Effector memory CD8-positive, alpha-beta T cell (primary cell): ENCODE measurements at places on chromosomes 5 and 9.

DNA sequence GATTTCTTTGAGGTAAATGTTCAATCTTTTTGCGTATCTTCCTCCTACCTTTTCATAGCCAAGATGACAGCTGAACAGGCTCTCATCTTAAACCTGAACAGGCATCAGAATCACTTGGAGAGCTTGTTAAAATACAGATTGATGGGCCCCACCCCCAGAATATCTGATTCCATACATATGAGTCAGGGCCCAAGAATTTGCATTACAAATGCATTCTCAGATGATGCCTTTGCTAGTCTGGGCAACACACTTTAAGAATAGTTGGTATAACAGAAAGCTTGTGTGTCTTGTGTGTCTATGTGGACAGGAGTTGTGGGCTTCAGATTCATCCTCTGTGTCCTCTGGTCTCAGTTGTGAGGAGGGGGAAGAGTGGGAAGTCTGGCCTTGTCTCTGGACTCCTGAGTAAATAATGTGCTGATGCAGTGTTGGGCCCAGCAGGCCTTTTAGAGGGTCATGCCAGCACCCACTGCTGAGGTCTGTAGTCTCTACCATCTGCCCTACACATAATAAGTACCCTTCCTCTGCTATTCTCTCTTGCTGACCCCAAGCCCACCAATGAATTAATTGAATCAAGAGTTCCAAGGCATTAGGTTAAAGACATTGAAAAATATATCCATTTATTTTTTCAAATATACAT is 43.1 kb downstream of the PTCD2 start:
- no peak for DNase-seq

GRCh38 chr5:17333755-17334154 is 116.3 kb downstream of the BASP1 start:
- no peak for DNase-seq

DNA sequence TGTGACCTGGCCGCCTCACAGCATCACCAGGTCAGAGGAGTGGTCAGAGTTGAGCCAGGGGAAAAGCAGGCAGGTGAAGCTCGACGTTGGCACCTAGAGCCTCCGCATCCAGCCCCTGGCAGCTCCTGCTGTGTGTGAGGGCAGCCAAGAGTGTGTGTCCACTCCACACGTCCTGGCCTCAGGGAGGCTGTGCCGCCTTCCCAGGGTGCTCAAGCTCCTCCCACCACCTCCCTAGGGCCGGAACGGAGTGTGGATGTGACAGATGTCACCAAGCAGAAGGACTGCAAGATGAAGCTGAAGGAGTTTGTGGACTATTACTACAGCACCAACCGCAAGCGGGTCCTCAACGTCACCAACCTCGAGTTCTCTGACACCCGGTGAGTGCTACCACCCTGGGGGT is 72.5 kb downstream of the PHF2 start:
- no peak for DNase-seq

- DNase-seq: no peak
Observed at GRCh38 chr5:74640954-74641734, 616 bp upstream of the ENC1 start.

DNA sequence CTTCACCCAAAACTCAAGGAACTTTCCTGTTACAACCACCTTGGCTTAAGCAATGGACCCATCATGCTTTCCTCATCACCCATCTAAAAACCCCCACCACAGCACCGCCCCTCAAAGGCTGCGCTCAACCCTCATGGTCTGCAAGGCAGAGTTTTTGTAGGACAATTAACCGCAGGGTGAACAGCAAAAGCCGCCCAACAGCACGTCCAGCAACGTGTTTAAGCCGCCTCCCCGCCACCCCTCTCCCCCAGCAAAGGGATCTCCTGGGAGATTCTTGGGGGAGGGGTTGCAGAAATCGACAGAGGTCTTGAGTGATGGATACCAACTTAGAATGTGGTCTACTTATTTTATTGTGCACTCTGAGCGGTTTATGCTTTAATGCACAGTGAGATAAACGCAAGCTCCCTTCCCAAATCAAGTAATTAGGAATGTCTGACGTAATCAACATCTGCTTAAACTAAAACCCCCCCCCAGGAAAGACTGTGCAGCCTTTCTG is 1.9 kb downstream of the ROR2 start:
- no peak for DNase-seq

GRCh38 chr5:67702008-67702407 is 505.4 kb upstream of the CD180 start:
- no peak for DNase-seq

DNA sequence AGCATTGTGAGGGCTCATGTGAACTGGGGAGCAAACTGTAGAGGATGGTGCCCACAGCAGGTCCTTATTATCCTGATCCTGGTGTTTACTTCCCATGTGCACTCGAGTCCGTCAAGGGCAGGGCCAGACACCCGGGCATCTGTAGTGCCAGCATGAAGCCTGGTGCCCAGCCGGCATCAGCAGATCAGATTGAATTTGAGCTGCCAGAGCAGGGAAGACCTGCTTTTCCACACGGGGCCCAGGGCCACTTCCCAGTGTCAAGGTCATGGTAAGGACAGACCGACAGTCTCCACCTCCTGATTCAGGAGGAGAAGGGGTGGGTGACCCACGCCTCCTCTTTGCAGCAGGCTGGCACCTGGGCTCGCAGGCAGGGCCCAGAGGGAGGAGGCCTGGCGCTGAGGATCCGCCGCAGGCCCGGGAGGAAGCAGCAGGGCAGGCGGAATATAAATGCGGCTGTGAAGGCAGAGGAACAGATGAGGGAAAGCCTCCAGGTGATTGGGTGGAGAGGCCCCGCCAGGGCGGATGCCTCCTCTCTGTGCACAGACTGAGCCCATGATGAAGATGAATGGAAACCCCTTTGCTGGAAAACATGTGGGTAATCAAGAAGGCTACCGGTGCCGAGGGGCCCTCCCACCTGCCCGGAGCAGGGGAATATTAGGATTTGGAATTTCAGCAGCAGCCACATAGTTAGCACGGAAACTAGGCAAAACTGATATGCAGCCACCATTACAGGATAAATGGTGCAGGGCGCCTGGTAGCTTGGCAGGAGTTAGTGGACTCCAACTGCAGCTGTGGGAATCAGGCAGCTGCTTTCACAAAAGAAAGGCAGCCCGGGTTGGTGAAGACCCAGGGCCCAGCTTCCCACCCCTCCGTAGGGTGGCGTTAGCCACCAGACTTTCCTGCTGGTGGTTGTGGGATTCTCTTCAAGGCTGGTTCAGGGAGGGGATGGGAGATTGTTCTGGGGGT is 114.9 kb downstream of the GAPVD1 start:
- DNase-seq: no peak

DNA sequence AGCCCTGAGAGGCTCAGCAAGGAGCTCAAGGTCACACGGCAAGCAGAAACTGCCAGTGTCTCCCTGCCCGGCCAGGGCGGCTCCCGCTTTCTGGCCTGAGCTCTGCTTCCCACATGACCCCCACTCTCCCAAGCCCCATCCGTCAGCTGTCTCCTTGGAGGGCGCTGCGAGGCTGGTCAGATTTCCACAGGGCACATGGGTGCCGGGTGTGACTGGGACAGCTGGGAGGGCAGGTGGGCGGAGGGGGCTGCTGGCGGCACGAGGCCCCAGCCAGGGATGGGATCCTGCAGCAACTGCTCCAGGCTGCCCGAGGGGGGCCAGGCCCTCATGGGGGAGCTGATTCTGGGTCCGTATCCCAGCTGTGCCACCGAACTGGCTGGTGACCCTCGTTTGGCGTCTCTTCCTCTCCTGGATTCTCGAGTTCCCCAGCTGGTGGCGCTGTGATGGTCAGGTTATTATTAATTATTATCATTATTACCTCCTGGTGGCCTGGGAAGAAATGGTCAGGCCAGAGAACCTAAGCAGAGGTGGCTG is 12.9 kb upstream of the WDR38 start:
- DNase-seq: no peak

DNA sequence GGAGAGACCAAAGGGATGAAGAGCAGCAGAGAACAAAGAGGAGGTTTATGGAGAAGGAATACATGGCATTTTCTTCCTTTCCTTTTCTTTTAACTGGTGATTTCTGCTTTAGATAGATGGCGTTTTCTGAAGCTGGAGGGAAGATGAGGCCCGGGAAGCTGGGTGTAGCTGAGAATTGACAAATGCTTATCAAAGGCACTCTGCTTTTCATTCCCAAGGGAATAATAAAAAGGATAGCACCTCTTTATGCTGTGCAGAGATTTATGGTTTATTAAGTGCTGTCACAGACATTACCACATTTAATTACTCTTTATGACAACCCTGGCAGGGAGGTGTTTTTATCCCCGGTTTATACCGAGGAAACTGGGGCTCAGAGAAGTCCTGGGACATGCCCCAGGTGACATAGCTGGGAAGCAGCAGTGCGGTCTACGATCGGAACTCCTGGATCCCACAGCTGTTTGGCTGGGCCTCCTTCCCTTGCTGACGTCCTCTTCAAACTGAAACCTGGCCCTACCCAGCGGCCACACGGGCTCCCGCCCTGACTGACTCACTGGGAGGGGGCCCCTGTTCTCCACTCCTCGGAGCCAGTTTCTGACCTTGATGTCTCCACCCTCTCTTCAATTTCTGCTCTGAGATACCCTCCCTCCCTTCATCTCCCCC is 8.2 kb upstream of the EPB41L4B start:
- DNase-seq: no peak

GRCh38 chr5:155250596-155250995 is 237.0 kb downstream of the KIF4B start:
- DNase-seq: no peak

DNA sequence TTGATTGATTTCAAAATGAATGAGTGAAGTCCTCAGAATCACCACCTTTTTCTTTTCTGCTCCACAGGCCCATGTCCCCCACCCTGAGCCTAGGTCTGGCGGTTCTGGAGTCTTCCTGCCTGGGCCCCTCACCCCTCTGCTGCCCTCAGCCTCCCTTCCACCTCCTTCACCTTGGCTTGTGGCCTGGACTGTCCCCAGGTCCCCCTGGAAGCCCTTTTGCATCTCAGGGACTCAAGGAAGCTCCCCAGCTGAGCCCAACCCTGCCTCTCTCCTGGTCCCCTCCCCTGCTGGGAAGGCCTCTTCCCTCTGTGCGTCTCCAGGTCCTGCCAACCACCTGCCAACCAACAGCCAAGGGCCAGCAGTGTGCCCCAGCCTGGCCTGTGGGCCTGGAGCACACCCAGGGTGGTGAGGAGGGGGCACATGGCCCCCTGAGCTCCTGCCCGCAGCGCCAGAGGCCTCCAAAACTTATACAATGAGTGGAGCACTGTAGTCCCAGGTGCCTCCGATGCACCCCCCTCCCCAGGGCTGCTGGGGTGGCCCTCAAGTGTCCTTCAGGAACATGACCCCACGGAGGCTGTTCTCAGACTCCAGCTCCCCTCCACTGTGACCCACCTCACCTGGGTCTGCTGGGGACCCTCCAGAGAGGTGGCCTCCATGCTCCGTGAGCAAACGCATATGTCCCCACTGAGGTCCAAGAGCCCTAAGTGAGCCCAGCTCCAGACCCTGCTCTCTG is 20.3 kb downstream of the GLT6D1 start:
- no peak for DNase-seq

- DNase-seq: no peak
Observed at GRCh38 chr9:107621436-107621835, 131.9 kb upstream of the KLF4 start.

- no peak for DNase-seq
Observed at GRCh38 chr5:58085800-58086199, 374.1 kb downstream of the PLK2 start.

DNA sequence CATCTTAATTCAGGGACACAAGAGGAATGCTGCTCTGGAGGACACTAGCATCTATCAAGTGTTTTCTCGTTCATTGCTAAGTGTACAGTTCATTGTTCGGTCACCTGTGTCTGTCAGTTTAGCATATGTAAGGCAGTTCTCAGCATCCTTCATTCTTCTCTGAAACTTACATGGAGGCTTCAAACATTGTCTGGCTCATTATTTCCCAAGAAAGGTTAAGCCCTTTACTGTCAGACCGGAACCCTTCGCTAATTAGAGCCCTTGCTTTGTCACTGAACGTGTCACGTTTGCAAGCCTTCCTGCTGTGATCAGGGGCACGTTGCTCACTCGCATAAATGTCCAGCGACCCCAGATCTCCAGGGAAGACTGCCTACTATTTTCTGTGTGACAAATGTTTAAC is 62.3 kb upstream of the RIOK2 start:
- DNase-seq: no peak

GRCh38 chr9:14627513-14627912 is 65.7 kb downstream of the ZDHHC21 start:
- DNase-seq: no peak

- no peak for DNase-seq
Observed at GRCh38 chr9:16928179-16928945, 57.9 kb upstream of the BNC2 start.

DNA sequence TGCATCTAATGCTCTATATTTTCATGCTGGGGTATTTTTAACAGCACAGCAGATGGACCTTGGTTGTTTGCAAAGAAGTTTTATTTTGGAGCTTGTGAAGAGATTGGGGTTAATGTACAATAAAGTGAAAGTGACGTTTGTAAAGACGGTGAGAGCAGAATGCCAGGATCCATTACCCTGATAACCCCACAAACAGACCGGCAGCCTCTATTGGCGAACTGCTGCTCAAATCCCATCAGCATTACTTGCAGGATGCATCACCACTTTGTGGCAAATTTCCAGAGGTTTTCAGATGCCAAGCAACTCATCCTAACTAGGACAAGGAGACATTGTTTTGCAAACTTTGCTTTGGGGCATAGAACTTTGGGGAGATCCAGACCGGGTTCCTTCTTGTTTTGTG is 383.3 kb upstream of the ZNF462 start:
- DNase-seq: no peak

GRCh38 chr9:15182730-15183129 is 124.3 kb downstream of the TTC39B start:
- DNase-seq: no peak

DNA sequence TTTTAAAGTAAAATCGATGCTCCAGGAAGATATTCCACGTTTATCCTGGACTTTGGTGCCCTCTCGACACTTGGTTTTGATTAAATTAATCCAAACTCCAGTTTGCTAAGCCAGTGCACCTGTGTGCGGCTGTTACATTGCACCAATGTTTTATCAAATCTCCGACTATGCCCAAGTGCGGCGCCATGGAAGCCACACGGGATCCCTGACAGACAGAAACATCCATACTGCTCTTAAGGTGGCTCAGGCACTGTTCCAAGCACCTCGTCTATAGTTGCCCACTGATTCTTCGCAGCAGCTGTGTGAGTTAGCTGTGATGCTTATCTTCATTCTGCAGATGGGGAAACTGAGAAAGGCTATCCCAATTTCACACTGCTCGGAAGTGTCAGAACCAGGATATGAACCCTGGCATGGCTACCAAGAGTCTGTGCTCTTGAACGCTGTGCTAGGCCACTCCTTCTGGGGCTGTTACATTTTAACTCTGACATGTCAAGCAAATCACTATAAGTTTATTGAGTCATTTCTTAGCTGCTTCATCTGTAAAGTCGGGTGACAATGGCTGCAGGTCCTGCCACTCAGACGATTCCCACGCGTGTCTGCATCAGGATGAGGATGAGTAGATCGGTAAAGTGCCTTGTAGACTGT is 113.0 kb downstream of the ADAMTS2 start:
- no peak for DNase-seq

DNA sequence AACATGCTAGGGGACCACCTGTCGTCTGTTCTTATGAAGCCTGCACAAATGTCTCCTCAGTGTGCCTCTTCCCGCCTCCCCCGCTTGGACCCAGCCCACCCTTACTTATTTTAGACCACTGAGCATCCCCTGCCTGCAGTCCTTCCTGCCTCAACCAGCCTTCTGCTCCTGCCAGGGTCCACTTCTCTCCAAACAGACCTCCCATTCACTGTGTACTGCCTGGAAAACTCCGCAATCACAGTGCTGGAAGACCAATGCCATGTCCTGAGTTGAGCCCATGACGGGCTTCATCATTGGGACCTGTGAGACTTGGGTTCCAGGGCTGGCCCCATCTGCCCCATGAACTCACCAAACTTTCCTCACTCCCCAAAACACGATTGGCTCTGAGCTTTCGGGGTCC is 309.4 kb downstream of the IRX1 start:
- no peak for DNase-seq
